Hepatic stellate cell (primary cell): ENCODE measurements at places on chromosomes 6 and 20.

GRCh38 chr6:27757307-27757706 lies 154.9 kb downstream of the OR2B2 start:
- no peak for DNase-seq

- peak; percentile 45 for DNase-seq
Observed at GRCh38 chr20:58447511-58448391, 58.7 kb downstream of the VAPB start.

GRCh38 chr6:20202699-20203302 lies 9.5 kb downstream of the MBOAT1 start:
- no peak for DNase-seq

DNA sequence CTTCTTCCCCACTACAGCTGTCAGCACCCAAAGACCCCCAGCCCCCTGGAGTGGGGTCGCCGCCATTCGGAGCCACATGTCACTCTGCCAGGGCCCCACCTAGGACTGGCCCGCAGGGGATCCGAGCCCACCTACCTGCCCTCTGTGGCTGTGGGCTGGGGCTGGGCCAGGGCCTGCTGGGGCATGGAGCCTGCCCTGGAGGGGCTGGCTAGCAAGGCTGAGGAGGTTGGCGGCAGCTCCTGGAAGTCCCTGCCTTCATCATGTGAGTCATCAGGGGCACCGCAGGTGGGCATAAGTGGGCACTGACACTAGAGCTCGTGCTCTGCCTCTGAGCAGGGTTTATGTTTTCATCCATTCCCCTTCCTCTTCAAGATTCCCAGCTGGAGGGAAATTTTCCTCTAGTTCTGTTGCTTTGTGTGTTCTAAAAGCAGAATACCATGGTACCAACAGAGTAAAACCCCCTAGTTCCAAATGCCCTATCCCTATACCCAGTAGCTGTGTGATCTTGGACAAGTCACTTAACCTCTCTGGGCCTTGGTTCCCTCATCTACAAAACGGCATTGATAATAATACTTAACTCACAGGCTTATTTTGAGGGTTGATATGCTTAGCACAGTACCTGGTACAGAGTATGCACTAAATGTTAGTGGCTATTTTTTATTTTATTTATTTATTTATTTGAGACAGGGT lies 8.7 kb upstream of the FANCE start:
- no peak for DNase-seq

DNA sequence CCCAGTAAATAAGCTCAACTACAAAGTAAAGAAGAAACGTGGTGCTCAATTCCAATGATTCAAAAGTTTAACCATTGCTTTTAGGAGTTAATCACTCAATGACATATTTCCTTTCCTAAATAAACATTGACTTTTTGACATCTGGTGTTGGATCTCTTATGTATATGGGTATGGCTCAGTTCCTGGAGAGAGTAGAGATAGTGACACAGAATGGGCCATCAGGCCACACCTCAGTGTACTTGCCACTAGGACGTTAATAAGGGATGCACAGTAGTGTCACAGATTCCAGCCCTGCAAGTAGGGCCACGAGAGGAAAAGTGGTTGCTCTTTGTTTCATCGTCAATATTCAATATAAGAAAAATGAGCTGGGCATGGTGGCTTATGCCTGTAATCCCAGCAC lies 48.9 kb upstream of the TXNDC5 start:
- no peak for DNase-seq

DNA sequence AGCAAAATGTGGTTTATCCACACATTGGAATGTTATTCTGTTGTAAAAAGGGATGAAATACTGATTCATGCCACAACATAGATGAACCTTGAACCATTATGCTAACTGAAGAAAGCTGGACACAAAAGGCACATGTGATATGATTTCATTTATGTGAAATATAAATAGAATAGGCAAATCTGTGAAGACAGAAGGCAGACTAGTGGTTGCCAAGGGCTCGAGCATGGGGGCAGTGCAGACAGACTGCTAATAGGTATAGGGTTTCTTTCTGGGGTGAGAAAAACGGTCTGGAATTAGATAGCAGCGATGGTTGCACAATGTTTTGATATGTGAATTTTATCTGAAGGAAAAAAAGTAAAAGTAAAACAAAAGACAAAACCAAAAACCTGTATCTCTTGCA lies 54.6 kb upstream of the FNDC1 start:
- DNase-seq: no peak

DNA sequence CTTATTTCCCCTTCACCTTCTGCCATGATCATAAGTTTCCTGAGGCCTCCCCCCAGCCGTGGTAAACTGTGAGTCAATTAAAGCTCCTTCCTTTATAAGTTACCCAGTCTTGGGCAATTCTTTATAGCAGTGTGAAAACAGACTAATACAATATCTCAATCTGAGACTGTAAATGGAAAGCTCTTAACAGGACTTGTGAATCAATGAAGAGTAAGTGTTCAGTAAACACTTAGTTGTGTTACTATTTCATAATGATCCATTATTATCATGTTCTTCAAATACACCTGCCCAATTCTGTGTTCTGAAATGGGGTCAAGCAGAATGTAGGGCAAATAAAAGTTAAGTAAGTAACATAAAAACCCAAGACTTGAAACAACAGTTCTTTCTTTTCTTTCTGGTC lies 266.2 kb downstream of the TENT5A start:
- DNase-seq: no peak

GRCh38 chr20:4548552-4548951 lies 173.2 kb upstream of the PRND start:
- DNase-seq: no peak
